ENCODE measurements at places on chromosomes 1 and 21. TPM values are rescaled to one million over a fixed set of nuclear protein-coding genes. Genes with fewer than 3 reads are reported as not detected.

AK4 gene
- 35.0 TPM for total RNA-seq

TEKT2 gene
- not detected for total RNA-seq

CIART gene
- total RNA-seq: 1.1 TPM

KRTAP21-2 gene
- not detected for total RNA-seq

LSS gene
- 68.9 TPM for total RNA-seq

FCRL4 gene
- not detected for total RNA-seq

ZNF683 gene
- total RNA-seq: not detected

MROH7 gene
- total RNA-seq: under 0.01 TPM

KCNJ6 gene
- total RNA-seq: not detected

RRP1 gene
- 34.5 TPM for total RNA-seq

APCS gene
- not detected for total RNA-seq

CDC42 gene
- 886 TPM for total RNA-seq
